Thoracic aorta (tissue), 2 donors: ENCODE measurements at places on chromosomes 1 and 21. TPM values are rescaled to one million over a fixed set of nuclear protein-coding genes. Genes with fewer than 3 reads are reported as not detected.

GRCh38 chr1:245277276-245277675 lies 122.5 kb downstream of the KIF26B start:
- no peak for DNase-seq

Gene FMO2
- 375 TPM for total RNA-seq

Gene AVPR1B
- not detected for total RNA-seq

DNA sequence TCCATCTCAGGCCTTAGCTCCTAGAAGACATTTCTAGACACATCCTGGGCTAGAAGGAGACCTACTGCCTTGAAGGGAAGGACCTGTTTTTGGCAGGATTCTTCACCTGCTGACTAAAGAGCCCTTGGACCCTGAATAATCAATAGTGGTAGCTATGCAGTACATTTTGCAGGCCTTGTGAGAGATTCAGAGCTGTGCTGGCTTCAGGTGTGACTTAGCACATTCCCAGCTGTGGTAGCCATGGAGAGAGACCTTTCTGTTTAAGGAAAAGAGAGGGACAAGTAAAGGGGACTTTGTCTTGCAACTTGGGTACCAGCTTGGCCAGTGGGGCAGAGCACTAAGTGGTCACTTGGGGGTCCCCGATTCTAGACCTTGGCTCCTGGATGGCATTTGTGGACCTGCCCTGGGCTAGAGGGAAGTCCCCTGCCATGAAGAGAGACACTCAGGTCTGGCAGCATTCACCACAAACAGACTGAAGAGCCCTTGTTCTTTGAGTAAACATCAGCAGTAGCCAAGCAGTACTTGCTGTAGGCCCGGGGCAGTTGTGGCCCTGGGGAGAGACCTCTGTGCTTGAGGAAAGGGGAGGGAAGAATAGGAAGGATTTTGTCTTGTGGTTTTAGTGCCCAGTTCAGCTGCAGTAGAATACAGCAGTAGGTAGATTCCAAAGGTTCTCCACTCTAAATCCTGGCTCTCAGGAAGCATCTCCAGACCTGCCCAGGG lies 26.2 kb upstream of the CD1A start:
- DNase-seq = no peak

Gene TRAF5
- total RNA-seq = 62.7 TPM

GRCh38 chr1:205168291-205168690 lies 43.2 kb downstream of the DSTYK start:
- DNase-seq = no peak

- DNase-seq = no peak
Observed at GRCh38 chr1:160403244-160403643, 2.9 kb downstream of the VANGL2 start.

Gene LCA5L
- total RNA-seq = 3.2 TPM

Gene GSTM1
- not detected for total RNA-seq

Gene FAM72C
- total RNA-seq = not detected

- no peak for DNase-seq
Observed at GRCh38 chr1:88985032-88985431, 7.4 kb downstream of the KYAT3 start.

DNA sequence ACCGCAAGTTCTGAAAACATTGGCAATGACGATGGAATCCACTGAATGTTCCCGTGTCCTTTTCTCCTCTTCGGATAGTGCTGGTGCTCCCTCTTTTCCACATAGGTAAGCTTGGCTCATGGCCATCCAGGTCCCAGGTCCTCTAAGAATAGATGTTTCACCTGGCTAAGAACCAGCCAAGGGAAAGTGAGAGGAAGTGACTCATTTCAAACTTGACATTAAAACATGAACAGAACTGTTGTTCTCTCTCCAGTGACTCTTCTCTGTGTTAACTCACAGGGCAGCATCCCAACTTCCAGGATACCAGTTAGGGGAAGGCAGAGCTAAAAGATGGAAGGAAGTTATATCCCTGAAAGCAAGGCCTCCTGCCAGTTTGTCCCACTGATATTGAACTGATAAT lies 493.8 kb upstream of the CHRM3 start:
- no peak for DNase-seq

GRCh38 chr1:47774986-47775834 lies 222.0 kb downstream of the TRABD2B start:
- DNase-seq = no peak

GRCh38 chr21:16194095-16194787 lies 464.5 kb downstream of the USP25 start:
- no peak for DNase-seq

Gene PGLYRP3
- not detected for total RNA-seq

Gene RC3H1
- total RNA-seq = 41.5 TPM

- DNase-seq = no peak
Observed at GRCh38 chr1:55212349-55213150, 2.6 kb downstream of the USP24 start.

- no peak for DNase-seq
Observed at GRCh38 chr1:223393275-223394214, at the start of gene CCDC185. TSS of gene CCDC185 (plus strand) at chr1:223393415. CDS start at chr1:223393476, 61 bp downstream.

DNA sequence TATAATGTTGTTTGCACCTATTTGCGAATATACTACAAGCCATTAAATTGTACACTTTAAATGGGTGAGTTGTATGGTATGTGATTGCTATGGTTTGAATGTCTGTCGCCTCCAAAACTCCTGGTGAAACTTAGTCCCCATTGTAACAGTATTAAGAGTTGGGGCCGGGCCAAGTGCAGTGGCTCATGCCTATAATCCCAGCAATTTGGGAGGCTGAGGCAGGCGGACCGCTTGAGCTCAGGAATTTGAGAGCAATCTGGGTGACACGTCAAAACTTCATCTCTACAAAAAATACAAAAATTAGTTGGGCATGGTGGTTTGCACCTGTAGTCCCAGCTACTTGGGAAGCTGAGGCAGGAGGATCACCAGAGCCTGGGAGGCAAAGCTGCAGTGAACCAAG lies 12.0 kb upstream of the SIM2 start:
- no peak for DNase-seq

DNA sequence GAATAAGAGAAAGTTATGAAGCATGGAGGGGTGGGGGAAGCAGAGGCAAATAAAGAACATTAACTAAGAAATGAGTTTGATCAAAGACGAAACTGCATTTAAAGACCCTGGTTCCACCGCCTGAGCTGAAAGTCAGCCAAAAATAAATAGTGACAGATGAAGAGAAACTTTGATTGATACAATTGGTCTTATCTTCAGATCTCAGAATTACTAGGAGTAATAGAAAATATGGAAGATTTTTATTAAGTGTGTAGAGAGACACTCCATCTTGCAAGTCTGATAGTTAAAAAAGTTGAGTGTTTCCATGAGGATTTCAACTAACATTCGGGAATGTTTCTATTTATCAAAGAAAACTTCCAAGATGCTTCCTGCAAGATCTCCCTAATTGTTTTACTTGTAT lies 418.2 kb upstream of the ADGRL2 start:
- no peak for DNase-seq

Gene FNDC5
- total RNA-seq = 6.2 TPM

GRCh38 chr21:38777015-38777414 lies 28.7 kb upstream of the ETS2 start:
- DNase-seq = no peak

Gene IPP
- total RNA-seq = 6.9 TPM
